HL-60 (cell line): ENCODE measurements at places on chromosomes 6 and 20.

DNA sequence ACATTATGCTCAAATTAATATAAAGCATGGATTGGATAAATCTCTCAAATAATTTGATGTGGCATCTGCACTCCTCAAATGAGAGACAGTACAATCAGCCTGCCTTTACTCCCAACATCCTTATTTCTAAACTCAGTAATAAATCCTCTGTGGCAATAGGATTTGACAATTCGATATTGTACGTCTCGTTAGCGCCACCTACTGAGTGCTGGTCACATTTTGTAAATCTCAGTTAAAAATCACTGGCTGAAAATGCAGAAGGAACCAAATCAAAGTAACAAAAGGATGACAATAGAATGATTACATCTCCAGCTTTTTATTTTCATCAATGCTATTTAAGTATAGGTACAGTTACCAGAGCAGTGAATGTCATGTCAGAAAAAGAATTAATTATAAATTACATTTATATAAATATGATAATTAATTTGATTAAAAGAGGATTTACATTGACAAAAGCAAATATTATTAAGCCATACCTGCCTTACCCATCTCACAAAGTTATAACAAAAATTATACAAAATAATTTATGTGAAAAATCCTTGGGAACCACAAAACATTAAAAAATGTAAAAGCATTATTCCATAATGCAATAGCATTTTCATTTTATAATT, 20.2 kb upstream of the GJE1 start:
- no peak for DNase-seq

- DNase-seq = no peak
Observed at GRCh38 chr6:21804941-21805610, 211.5 kb downstream of the SOX4 start.

- no peak for DNase-seq
Observed at GRCh38 chr6:18465410-18466154, 78.4 kb downstream of the RNF144B start.

DNA sequence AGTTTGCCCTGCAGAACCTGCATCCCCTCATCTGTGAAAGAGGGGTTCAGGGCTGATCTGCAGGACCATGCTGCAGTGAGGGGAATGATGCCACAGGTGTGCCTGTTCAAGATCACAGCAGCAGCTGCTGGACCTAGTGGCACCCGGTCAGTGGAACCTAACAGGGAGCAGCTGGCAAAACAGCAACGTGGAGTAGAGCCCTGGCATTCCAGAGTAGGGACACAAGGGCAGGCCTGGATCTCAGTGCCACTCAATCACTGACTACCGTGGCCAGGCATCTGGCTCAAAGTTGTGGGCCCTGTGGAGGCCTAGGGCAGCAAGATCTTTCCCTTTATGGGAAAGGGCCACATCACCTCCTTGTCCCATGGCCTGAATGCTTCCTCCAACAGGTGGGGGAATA, 62.2 kb downstream of the INSM1 start:
- no peak for DNase-seq

- no peak for DNase-seq
Observed at GRCh38 chr20:5729348-5729747, 20.9 kb upstream of the SHLD1 start.

DNA sequence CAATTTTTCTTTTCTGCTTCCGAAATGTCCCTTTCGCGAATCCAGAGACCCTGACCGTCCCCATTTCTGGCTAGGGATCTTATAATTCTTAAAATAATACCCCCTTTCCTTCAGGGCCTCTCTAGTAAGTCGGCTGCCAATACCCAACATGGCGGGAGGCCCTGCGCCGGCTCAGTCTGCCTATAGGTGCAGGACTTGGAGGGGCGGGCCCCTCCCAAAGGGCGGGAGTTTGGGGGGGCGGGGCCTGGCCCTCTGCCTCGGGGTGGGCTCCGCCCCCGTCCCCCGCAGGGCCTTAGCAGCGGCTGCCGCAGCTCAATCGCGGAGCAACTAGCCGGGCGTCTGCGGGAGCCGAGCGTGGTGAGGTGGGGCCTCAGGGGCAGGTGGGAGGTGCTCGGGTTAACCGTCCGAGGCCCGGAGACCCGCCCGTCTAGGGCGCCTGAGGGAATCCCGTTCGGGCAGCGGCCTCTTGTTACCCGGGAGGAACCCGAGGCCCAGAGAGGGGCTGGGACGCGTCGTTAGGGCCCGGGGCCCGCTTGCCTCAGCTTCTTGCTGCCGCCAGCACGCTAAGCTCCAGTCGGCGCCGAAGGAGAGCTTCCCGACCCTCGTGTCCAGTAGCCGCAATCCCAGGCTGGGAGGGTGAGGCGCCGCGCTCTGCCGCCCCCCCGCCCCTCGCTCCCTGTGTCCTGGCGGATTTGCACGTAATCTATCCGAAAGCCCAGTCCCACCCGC, at the start of gene CEP250:
CEP250 (plus strand) TSS at position 718 of the 729 bp plus-strand sequence. CDS start 6,770 bp downstream, outside the sequence.
- DNase-seq = peak; percentile 94

DNA sequence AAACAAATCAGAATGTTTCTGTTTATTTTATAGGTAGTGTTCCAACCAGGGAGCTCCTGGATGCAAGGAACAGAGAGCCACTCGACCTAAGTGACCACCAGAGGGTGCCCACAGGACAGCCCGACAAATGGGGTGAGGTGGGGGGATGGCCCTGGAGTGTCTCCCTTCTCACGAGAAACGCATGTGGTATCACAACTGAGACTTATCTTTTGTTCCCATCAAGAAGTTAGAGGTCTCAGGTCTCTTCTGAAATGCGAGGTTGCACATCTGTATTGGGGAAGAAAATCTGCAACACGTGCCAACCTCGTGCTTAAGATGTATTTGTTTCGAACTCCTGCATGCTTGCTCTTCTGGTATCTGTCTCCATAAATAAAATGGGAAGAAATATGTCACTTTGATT, 104.0 kb downstream of the ISM1 start:
- no peak for DNase-seq

DNA sequence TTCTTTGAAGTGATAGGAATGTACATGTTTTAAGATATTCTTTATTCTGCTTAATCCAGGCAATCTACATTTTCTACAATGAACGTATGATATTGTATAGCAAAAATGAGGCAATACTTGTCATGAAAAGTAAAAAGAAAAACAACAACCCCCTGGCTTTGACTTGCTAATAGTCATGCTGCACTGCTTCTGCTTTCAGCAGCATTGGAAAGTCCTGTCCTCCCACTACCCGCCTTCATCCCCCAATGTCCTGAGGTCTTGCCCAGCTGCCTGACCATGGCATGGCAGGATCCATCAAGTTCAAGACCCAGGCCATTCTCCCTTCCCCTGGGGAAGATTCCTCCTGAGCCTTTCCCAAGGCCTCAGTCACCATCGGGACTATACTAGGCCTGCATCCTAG, 156.5 kb downstream of the SH3BGRL2 start:
- DNase-seq = no peak

GRCh38 chr6:64040113-64040512, 404.5 kb downstream of the PHF3 start:
- DNase-seq = no peak

DNA sequence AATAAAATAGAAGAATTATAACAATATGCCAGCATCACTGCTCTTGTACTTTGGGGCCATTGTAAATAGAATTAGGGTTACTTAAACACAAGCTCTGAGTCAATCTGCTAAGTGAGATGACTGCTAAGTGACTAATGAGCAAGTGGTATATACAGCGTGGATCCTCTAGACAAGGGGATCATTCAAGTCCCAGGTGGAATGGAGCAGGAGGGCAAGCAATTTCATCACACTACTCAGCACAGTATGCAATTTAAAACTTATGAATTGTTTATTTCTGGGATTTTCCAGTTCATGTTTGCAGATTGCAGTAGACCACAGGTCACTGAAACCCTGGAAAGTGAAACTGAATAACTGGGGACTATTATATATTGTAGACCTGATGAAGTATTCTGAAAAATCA, 235.3 kb downstream of the BTBD3 start:
- no peak for DNase-seq

DNA sequence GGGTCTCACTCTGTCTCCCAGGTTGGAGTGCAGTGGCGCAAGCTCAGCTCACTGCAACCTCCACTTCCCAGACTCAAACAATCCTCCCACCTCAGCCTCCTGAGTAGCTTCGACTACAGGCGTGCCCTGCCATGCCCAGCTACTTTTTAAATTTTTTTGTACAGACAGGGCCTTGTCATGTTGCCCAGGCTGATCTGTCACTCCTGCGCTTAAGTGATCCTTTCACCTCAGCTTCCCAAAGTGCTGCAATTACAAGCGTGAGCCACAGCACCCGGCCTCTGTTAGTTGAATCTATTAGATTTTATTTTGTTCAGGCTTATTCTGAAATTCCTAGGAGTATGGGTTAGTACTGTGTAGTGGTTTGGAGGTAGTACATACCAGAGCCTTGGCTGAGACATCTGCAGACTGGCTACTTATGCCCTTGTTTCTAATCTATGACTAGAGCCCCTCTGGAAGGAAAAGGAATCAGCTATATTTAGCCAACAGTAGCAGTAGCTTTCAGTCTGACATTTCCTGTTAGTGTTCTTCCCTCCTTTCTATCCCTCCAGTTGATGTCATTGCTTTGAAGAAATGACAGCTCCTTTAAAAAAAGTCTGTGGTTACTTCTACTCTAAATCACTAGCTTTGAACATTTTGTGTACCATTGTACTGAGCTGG, 74.4 kb downstream of the ITCH start:
- no peak for DNase-seq

- no peak for DNase-seq
Observed at GRCh38 chr6:19004176-19004575, 617.0 kb downstream of the RNF144B start.

DNA sequence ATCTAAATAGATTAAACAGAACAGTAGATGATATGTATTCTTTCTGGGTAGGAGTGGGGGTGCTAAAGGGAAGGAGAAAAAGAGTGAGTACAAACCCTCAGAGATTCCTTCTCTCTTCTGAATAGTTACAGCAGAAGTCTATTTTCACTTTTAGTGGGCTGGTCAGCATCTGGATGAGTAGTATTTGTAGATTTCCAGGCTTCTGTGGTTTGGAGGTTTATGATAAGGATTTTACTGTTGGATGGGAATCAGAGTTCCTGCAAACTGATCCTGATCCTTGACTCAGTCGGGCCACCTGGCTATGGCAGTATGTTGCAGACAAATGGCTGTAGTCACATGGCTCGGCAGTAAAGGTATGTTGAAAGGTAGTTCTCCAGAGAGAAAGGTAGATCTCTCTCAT, 84.3 kb upstream of the IFNGR1 start:
- no peak for DNase-seq

GRCh38 chr6:36297511-36297910, 27.7 kb downstream of the PNPLA1 start:
- no peak for DNase-seq

GRCh38 chr6:159004592-159004991, 4.6 kb upstream of the RSPH3 start:
- DNase-seq = no peak

GRCh38 chr20:58403272-58403671, 14.2 kb downstream of the VAPB start:
- no peak for DNase-seq

DNA sequence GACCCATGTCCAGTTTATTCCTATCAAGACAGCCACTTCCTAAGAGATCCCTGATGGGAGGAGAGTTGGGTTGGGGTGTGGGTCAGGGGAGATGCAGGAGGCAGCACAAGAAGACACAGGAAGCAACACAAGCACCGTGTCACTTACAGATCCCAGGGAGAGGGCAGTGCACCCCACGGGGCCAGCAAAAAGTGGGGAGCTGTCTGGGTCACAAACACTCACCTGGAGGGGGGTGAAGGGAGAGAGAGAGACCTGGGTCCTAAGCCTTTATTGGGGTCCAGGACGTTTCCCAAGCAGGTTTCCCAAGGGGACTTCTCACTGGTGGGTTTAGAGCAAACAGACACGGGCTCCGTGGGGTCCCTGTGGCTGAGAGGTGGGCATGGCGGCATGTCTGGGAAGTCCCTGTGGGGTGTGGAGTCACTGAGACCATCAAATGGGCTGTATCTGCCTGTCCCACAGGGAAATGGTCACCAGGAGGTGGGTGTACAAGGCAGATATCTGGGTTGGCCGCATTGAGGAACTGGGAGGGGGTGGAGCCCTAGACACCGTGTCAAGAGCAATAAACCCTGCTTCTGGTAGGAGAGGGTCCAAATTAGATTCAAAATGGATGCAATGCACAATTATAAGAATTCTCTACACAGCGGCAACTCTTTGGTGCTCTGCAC, 1.6 kb upstream of the CD93 start:
- no peak for DNase-seq

- DNase-seq = no peak
Observed at GRCh38 chr6:118869350-118869749, 24.6 kb upstream of the ASF1A start.

- no peak for DNase-seq
Observed at GRCh38 chr20:40679184-40679583, 9.9 kb downstream of the MAFB start.

- no peak for DNase-seq
Observed at GRCh38 chr20:1720226-1720625, 62.6 kb upstream of the SIRPG start.

DNA sequence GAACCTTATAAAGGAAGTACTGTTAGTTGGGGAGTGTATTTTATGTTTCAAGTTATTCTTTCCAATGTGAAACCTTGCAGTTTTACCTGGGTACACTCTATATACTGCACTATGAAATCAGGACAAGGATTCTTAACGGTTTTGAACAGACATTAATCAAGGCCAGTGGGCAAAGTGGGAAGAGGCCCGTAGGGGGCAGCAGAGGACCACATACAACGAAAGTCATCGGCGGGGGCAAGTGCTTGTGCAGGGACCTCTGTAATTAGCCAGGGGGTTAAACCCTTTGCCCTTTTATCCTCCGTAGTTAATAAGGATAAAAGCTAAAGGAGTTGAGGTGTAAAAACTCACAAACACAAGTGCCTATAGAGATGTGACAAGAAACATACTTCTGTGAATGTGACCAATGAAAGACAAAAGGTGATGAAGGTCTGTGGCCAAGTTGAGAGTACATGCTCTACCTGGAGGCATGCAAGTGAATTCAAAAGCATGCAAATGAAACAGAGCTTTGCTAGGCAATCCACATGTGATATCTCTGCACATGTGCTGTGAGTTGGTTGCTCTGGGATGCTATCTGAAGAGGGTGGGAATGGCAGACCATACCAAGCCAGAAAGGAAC, 392.7 kb upstream of the MAN1A1 start:
- DNase-seq = peak; percentile 20
